SJSA1 (cell line): ENCODE measurements at places on chromosomes 4 and X.

- DNase-seq: no peak
These were observed at the start of gene RBMXL3 for GRCh38 chrX:115189110-115189509. RBMXL3 (plus strand) TSS chrX:115189410; CDS start chrX:115189442, 32 bp downstream.

GRCh38 chrX:43527801-43528200 lies 128.3 kb upstream of the MAOA start:
- no peak for DNase-seq

GRCh38 chr4:56686537-56687231 lies 5.6 kb upstream of the HOPX start:
- no peak for DNase-seq

DNA sequence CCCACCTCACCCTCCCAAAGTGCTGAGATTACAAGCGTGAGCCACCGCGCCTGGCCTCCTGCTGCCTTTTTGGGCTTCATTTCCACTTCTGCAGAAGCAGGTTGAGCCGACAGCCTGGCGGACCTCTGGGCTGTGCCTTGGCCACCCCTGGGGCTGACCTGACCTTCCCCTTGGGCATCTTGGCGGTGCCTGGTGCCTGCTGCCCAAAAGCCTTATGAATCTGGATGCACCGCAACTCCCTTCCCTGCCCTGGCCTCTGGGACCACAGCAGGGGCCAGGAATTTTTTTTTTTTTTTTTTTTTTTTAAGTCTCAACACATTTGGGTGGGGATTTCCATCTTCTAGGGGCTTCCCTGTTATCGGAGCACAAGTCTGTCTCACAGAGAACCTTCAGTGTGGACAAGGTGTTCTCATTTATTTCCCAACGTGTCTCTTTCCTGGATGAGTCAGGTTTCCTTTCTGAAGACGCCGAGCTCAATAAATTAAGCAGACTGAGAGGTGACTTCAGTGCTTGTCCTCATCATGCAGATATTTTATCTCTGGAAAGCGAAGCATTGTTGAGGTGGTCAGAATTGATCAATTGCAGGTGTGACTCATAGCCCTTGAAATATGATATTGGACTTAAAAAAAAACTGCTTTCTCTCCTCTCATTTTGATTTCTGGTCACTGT lies 79.7 kb downstream of the SHROOM2 start:
- DNase-seq: no peak

GRCh38 chr4:78014889-78015886 lies 41.9 kb upstream of the FRAS1 start:
- no peak for DNase-seq

GRCh38 chrX:66674506-66674905 lies 35.6 kb upstream of the EDA2R start:
- DNase-seq: no peak
